ENCODE measurements at places on chromosomes 7 and 10. TPM values are rescaled to one million over a fixed set of nuclear protein-coding genes. Genes with fewer than 3 reads are reported as not detected.

DNA sequence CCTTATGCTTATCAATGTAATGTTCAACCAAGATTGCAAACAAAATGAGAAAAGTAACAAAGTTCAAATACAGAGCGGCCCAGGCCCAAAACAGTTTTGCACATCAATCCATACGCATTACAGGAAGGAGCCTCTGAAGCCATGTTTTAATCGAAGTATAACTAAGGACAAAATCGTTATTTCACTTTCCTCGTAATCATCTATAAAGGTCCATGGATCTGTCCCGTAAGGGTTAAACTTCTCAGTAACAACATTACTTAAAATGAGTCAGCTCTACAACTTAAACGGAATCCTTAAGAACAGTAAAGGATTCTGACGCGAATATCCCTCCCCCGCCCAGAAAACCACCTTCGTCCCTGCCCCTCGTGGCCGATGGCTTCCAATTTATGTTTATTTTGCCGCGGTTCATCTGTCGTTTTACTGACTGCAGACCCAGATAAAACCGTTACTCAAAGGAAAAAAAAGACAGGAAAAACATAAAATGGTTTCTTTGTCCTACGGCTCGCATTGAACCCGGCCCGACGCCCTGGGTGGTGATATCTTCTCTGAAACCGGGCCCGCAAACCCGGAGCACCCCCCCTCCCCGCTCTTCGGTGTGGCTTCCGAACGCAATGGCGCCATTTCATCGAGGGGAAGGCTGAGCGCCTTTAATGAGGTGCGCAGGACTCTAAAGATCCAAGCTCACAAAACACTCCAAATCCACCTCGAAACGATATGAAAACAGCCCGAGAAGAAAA, 1.1 kb downstream of the HNRNPA2B1 start:
- no peak for DNase-seq

DNA sequence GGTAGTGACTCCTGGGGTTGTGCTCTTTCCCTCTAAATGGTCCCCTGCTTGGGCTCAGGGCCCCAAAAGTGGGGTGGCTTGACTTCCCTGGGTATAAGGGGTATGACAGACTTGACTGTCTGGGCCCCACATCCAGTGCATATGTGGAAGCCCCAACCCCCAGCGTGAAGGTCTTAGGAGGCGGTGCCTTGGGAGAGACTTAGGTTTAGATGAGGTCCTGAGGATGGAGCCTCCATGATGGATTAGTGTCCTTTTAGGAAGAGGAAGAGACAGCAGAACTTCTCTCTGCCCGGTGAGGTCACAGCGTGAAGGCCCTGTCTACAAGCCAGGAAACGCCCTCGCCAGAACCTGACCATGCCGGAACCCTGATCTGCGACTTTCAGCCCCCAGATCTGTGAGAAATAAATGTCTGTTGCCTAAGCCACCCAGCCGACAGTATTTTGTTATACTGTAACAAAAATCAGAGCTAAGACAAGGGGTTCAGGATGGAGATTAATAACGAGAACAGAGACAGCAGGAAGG, 23.8 kb downstream of the PODXL start:
- DNase-seq, result no peak

GRCh38 chr10:110434489-110435096, 63.1 kb upstream of the DUSP5 start:
- DNase-seq, result no peak

The FZD8 gene
- 13.0 TPM for total RNA-seq
